ENCODE measurements at places on chromosomes 4 and X.

DNA sequence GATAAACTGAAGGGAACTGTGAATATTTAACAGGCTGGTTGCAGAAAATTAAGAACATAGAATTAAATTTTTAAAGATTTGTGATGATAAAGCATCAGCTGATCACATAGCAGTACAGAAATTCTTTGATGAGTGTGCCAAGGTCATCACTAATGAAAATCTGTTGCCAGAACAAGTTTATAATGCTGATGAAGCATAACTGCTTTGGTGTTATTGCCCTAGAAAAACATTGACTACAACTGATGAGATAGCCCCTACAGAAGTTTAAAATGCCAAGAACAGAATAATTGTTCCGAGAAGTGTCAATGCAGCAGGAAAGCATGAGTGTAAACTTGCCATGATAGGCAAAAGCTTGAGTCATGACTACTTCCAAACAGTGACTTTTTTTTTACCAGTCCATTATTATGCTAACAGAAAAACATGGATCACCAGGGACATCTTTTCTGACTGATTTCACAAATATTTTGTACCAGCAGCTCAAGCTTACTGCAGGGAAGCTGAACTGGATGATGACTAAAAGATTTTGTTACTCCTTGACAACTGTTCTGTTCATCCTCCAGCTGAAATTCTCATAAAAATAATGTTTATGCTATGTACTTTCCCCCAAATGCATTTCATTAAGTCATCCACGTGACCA, 1136.6 kb downstream of the FAT4 start:
- no peak for DNase-seq

DNA sequence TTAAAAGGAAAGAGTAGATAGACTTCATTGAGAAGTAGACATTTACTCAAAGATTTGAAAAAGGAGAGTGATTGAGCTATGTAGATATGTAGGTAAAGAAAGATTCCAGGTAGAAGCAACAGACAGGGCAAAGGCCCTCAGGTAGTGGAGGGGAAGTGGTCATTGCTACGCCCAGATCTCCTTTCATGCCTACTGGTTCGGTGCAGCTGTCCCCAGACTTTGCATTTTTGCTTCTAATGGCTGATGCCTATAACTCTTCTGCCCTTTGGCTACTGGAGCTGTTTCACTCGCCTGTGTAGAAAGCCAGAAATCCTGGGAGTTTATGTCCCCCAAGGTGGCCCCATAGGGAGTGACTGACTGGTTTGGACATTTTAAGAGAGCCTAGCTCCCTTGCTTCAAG, 16.9 kb upstream of the ARMCX2 start:
- no peak for DNase-seq

- DNase-seq = no peak
Observed at GRCh38 chr4:10371869-10372471, 85.3 kb downstream of the ZNF518B start.

DNA sequence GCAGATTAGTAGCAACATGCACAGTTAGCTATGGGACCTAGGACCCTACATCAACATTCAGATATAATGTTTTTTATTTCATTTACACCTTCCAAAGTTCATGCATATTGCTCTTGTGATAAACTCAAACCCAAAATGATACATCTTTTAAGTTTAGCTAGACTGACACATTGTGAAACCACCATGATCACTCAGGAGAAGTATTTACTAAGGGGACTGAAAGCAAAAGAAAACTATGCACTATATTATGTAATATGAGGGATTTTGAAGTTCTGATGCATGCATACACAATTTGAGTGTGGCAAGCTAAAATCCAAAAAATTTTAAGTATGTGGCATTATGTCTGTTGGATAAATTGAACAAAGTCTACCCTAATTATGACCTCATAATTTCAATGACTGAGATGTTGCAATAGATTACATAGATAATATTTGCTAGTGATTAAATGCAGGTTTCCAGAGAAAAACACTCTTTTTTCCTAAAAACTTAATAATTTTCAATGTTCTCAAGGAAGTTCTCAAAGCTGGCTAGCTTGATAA, 914.8 kb upstream of the GRIA3 start:
- no peak for DNase-seq

DNA sequence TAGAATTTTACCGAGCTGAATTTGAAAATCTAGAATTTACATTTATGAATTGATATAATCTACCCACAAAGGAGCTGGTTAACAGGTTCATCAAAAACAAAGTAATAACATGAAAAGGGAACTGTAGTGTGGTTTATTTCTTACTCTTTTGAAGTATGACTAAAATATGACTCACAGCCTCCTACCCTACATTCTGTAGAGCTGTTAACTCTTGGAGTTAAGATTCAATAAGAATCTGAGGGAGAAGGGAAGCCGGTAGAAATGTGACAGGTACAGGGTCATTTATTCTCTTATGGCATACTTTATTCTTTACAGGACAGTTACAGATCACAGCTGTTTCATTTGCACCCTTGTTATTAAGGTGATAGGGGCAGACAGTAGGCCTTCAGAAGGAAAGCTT, 132.2 kb upstream of the FAM47B start:
- DNase-seq = no peak

DNA sequence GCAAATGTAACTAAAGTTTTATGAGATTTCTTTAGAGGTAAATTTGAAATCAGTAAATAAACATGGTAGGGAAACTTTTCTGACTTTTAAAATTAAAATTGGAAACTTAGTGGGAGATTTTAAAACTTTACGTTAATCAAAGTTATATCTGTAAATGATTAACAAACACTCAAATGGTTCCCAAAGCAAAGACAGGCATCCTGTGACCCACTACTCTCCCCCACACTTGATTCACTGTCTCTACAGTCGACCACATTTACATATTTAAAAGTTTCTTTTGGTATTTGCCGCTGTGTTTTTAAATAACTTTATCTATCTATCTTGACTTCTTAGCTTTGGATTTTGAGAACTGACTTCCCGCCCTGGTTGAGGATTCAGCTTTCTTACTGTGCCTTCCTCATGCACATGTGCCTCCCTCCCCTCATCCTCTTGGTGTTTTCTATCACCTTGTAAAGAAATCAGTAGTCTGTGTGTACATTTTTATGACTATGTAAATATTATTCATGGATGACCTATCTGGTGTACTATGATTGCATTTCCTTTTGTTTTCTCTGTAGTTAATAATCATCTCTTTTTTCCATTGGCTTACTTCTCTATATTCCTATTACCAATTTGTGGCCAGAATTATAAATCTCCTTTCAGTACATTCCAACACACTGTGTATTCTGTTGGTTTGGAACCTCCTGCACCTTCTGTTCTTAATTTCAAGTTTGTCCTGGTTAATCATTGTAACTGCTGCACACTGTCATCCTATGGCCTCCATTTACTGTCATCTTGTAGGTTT, 72.6 kb downstream of the WWC2 start:
- no peak for DNase-seq

DNA sequence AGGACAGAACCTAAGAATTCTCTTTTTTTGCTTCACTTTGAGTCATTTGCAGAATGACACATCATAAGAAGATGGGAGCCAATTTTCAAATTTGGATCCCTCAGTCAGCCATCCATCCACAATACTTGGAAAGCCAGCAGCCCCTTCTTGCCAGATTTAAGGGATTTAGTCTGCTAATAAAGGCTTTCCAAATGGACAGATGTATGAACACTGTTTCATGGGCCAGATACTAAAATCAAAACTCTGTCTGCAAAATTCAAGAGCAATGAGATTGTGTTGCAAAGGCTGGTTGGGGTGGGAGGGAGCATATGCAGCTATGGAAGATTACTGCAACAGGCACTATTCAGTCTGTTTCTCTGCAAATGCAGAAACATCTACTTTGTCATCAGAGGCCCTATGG, 37.7 kb upstream of the KCNIP4 start:
- no peak for DNase-seq

GRCh38 chr4:69689599-69689998, 36.6 kb upstream of the UGT2A1 start:
- DNase-seq = no peak
